ENCODE measurements at places on chromosomes 5 and 9.

- no peak for DNase-seq
These were observed 86.9 kb upstream of the MAP1B start for GRCh38 chr5:72020161-72020983.

DNA sequence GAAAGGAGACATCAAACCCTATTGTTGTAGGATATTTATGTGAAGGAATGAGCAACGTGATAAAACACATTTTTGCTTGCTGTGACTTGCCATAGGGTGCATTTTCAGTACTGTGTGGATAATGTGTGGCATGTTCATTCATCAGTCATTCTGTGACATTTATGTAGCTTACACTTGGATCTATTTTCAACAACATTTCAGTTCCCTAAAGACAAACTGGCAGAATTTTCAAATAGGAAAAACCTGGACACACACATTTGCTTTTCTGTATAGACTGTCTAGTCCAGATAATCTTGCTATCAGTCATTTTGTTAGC is 127.7 kb downstream of the TMC1 start:
- DNase-seq: no peak

DNA sequence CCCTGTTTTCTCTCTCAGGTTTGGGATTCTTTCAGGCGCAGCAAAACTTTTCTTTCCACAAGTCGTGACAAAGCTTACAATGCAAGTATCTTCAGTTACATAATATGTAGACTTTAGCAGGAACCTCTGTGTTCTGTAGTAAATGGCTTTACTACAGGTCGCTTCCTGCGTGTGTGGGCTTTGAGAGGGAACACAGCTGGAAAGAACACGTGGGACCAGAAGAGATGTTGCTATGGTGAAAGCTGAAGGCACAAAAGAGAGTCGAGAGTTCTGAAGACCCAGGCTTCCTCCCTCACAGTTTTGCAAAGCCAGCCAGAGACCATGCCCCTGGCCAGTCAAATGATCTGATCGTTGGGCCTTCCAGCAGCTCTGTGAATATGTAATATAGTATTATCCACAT is 4.0 kb downstream of the ANKRD55 start:
- DNase-seq: no peak

DNA sequence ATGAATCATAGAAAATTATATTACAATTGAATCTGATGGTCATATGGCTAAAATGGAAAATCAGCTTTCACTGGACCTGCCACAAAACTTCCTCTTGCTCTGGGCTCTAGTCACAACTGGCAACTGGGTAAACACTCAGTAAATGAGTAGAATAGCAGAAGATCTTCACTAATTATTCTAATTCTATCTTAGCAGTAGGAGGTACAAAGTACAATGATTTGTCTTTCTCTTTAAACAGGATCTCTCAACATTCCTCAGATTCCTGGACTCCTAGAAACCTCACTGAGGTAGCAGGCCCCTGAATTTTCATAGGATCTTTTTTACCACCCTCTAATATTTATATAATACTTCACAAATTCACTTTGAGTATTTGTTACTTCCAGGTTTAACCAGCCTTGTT is 239.9 kb upstream of the SMARCA2 start:
- no peak for DNase-seq

DNA sequence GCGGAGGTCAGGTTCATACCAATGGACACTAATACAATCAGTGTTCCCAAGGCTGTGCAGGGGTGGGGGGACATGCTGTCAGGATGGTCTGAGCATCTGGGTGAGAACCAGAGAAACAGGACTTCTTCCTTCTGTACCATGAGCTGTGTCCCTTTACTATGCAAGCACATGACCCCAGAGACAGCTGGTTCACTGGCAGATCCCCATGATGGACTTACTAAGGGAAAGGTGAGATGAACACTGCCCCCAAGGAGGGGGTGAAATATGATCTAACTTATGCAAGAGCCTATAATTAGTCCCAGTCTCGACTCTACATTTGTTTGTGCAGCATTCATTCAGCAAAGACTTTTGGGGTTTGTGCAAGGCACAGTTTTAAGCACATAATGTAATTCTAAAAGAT is 91.4 kb downstream of the LIFR start:
- no peak for DNase-seq

Measured in activated T-cell treated with anti-CD3 and anti-CD28 coated beads, Interleukin-2, amount 50 U/mL, for 48 hours (primary cell).